ENCODE measurements at places on chromosomes 12 and 14.

DNA sequence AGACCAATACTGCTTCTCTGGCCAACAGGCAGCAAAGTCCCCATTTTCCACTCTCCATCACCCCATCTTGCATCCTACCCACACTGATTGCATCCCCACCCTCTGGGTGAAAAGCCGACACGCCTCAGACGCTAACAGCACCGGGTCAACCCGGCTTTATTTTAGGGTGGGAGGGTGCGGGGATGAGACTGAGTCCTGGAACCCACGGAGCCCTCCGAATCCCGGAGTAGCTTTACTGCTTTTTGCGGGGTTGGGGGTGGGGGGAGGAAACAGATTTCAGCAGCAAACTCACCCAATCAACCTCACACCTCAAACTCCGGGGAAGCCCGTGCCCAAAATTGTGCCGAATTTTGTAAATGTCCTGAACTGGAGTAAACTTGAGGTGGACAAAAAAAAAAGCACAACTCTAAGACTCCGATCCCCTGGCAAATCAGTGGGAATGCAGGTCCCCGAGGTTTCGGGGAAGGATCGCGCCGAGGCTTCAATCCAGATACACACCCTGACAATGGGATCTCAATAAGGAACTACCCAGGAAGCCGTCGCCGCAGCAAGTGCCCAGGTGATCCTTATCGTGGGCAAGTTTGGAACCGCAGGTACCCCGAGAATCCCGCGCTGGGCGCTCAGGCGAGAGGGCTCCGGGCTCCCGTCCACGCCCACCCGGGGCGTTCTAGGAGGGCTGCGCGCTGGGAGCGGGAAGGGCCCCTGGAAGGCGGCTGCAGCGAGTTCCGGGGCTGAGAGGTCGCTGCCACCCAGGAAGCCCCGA lies 1.1 kb downstream of the GCH1 start:
- DNase-seq: no peak

DNA sequence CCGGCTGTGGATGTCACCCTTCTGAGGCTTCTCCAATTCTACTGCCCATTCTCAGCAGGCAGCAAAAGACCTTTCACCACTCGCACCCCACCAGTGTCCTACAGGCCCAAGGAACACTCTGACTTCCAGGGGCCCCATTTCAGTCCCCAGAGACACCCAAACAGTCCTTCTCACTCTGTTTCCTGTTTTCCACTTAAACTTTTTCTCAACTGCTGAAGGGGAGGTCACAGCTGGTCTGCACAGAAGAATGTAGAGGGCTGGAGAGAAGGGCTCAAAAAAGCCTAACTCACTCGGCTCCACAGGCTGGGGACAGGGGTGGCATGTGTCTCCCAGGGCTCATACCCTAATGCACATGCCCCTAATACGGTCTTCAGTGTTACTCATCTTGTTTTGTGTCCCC lies 4.2 kb upstream of the DTX1 start:
- no peak for DNase-seq

DNA sequence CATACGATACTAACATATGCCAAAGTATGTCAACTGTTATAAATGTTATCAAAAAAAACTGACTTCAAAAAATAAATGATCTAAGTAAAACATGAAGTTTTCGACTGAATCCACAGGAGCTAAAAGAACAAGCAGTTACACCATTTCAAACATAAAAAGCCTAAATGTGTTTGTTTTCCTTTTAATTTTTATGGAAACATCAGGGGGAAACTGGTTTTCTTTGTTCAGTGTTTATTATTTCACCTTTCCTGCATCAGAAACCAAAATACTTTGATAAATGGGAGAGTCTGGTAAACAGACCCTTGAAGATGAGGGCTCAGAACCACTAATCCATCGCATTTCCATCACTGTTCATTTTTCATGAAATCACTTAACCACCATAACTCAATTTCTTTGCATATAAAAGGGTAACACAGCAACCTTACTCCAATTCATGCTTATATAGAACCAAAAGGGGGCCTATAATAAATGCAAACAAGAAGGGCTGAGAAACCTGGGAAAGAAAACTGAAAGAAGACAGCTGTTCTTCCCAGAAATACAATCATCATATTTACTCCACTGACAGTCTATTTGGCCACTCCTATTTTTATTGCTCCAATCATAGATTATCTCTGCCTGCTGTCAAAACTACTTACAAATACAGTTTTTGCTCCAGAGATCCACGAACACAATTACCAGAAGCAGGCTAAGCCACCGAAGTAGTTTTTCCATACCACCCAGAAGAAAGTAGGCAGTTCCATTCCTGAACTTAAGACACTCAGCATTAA lies 17.0 kb downstream of the FGD6 start:
- no peak for DNase-seq

- DNase-seq: no peak
These were observed 9.9 kb downstream of the MDGA2 start for GRCh38 chr14:47665337-47666134.

GRCh38 chr14:92690171-92691011 lies 58.0 kb downstream of the LGMN start:
- DNase-seq: no peak

GRCh38 chr14:71384007-71384845 lies 477.0 kb downstream of the PCNX1 start:
- no peak for DNase-seq

- DNase-seq: no peak
These were observed 67.0 kb downstream of the ARF6 start for GRCh38 chr14:49959822-49960408.

GRCh38 chr12:88604646-88605045 lies 24.4 kb upstream of the KITLG start:
- DNase-seq: no peak

- no peak for DNase-seq
These were observed 935 bp downstream of the TBC1D30 start for GRCh38 chr12:64825143-64826021.

GRCh38 chr14:31947680-31948595 lies 129.2 kb upstream of the ARHGAP5 start:
- no peak for DNase-seq

GRCh38 chr12:50185301-50185895 lies 18.2 kb upstream of the CERS5 start:
- no peak for DNase-seq

DNA sequence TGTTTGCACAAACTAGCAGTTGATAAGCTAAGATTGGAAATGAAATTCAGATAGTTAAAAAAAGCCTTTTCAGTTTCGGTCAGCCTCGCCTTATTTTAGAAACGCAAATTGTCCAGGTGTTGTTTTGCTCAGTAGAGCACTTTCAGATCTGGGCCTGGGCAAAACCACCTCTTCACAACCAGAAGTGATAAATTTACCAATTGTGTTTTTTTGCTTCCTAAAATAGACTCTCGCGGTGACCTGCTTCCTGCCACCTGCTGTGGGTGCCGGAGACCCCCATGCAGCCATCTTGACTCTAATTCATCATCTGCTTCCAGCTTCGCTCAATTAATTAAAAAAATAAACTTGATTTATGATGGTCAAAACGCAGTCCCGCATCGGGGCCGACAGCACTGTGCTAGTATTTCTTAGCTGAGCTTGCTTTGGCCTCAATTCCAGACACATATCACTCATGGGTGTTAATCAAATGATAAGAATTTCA lies 335.6 kb downstream of the TMEM121 start:
- no peak for DNase-seq

DNA sequence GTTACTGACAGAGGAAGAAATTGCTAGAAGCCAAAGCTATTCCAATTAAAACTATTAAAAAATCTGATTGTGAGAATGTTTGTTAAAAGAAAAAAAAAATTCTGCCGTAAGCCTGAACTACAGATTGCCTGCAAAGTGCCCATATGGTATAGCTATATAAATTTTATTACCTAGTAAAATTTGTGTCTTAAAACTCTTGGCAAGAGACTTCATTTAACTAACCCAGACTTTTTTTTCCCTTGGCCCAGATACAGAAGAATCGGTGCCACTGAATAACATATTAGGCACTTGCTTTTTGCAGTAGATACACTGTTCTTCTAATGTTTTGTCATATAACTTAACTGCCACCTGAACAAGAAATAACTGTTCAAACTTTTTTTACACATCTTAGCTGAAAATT lies 125.5 kb downstream of the RPS29 start:
- DNase-seq: no peak

DNA sequence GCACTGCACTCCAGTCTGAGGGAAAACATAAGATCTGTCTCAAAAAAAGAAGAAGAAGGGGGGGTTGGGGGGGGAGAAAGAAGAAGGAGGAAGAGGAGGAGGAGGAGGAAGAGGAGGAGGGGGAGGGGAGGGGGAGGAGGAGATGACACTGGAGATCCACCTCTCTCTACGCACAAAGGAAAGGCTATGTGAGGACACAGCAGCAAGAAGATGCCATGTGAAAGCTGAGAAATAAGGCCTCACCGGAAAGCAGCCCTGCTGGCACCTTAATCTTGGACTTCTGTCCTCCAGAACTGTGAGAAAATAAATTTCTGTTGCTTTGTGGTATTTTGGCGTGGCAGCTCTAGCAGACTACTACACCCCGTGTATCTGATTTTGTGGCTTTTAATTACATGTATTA lies 477.9 kb downstream of the MED13L start:
- DNase-seq: no peak

DNA sequence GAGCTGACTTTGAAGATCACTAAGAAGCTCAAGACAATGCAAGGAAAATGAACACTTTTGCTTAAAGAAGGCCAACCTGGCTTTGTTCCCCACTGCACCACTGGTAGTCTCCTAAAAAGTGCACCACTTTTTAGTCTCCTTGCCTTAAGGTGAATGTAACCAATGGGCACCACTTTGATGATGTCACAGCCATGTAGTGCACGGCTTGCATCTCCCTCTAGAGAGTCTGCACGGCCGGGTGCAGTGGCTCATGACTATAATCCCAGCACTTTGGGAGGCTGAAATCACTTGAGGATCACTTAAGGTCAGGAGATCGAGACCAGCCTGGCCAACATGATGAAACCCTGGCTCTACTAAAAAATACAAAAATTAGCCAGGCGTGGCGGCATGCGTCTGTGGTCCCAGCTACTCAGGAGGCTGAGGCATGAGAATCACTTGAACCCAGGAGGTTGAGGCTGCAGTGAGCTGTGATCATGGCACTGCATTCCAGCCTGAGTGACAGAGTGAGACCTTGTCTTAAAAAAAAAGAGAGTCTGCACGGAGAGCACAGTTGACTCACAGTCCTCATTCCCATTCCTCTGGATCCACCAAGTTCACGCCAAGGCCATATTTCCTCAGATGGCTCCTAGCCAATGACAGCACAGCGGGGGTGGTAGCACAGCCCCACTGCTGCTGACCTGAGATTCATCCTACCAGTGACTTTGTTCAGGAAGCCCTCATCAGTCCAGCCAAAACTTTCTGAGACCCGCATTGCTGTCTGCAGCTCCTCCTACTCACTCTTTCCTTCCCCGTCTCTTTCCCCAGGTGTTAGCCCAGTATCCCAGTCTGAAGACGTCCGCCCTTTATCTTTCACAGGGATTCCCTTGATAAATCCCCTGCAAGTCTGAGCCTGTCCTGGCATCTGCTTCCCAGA lies 16.5 kb upstream of the IFT81 start:
- DNase-seq: no peak

DNA sequence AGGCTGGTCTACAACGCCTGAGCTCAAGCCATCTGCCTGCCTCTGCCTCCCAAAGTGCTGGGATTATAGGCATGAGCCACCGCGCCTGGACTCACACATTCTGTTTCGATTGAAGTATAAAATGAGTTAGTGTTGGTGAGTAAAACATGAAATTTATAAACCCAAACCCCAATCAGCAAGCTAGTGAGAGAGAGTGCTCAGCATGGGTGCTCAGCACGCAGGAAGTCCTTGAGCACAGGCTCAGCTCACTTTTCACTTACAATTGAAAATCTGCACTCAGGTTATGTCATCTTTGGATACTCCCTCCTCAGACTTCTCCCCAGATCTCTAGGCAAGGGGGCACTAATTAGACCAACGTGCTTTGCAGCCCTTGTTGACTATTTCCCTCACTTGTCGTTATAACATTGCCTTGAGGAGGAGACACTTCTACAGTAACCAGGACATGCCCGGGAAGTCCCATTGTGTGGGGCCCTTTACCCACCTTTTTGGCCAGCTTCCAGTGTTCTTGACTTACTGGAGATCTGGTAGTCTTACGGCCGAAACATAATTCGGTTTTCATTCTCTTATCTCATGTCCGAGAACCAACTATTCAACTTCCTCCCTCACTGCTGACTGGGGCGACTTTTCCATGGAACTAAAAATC lies 68.5 kb upstream of the AMN1 start:
- no peak for DNase-seq

DNA sequence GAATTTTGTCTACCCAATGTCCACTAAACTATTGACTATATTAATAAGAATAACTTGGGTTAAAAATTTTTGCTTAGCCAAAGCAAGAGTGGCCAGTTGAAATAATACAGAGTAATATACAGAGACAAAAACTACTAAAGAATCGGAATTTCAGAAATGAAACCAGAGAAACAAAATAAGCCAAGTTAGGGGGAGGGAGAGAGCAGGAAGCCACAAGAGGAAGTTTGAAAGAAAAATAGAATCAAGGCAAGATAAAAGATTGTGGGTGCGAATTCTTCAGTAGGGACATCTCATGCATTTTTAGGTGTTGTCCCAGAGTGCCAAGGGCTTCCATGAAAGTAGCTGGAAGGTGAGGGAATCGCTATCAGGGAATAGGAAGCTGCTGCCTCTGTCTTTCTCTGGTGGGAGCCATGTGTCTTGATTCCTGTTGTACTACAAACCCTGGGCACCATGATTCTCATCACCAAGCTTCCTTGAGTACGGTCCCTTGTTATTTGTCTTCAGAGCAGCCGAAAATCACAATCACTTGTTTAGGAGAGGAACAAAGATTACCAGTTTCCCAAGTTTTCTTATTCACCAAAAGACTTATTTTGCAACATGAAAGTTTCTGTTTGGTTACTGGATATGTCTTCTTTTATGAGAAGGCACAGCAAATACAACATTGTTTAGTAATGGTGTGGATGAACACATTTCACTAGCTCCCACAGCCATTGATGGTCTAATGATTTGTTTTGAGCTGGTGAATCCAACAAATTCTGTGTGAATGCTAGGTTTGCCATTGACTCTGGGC lies 16.7 kb downstream of the NEUROD4 start:
- DNase-seq: no peak

GRCh38 chr12:118514297-118514696 lies 137.9 kb downstream of the SUDS3 start:
- no peak for DNase-seq

GRCh38 chr14:69632164-69632563 lies 20.8 kb downstream of the SUSD6 start:
- no peak for DNase-seq

DNA sequence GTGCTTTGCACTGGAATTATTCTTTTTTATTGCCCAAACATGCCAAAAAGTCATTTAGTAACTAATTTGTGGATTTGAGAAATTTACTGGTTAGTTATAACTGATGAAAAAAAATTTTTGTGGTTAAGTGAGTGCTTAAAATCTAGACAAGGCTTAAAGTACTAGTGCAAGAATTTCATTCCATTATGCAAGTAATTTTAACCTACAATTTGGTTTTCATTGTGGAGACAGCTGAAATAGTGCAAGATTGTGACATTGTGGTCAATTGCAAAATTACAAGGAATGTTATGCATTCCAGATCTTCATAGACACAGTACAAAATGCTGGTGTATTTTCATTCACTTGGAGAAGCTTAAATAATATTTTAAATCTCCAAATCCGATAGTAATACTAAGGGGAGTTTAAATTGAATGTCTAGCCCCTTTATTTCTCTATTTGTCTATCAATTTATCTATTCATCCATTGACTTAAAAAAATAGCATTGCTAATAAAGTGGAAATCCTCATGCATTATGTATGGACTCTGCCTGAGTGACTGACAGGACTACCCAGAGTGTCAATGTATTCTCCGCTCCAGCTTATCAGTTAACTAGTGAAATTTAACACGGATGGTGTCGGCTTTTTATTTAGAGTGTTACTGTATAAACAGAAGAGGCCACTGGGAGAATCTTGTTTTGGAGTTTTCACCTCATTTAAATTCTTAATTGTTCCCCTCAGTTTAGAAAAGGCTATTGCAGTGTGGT lies 125.9 kb downstream of the ALX1 start:
- DNase-seq: no peak
